Right lobe of liver (tissue), 6 donors: ENCODE measurements at places on chromosomes 5 and 9.

- no peak for DNase-seq
Observed at GRCh38 chr5:170427672-170428236, 38.6 kb upstream of the KCNMB1 start.

GRCh38 chr5:131825404-131826013 lies 28.7 kb upstream of the FNIP1 start:
- no peak for DNase-seq

GRCh38 chr5:35066260-35066795 lies 18.6 kb upstream of the AGXT2 start:
- DNase-seq: no peak

DNA sequence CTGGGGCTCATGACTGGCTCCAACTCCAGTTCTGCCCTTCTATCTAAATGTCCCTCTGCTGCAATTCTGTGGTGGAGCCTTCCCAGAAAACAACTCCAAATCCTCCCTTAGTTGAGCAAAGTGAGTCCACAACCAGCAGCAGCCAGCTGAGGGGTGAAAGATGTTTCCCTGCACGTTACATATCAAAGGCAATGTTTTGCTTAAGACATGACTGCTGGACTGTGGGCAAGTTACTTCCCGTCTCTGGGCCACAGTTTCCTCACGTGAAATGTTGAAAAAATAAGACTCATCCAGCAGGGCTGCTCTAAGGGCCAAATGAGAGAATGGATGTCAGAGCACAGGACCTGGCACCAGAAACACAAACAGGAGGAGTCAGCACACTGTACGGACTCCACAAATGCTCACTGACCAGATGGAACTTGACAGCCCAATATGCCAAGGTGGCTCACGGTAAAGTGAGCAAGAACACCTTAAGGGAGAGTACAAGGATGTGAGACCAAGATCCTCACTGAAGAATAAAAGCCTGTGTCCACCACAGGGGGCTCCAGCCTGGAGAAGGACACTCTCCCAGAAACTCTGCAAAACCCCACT lies 138.4 kb upstream of the ABCA1 start:
- DNase-seq: no peak

- DNase-seq: no peak
Observed at GRCh38 chr9:79089054-79089560, 482.7 kb upstream of the TLE4 start.

- no peak for DNase-seq
Observed at GRCh38 chr5:171310212-171310818, 1.3 kb downstream of the TLX3 start.

GRCh38 chr5:135010502-135011354 lies 23.3 kb downstream of the PITX1 start:
- DNase-seq: no peak
